ENCODE measurements at places on chromosomes 1 and 21.
A peak's percentile ranks its signal among the peaks of the same experiment; 100 is the strongest.

DNA sequence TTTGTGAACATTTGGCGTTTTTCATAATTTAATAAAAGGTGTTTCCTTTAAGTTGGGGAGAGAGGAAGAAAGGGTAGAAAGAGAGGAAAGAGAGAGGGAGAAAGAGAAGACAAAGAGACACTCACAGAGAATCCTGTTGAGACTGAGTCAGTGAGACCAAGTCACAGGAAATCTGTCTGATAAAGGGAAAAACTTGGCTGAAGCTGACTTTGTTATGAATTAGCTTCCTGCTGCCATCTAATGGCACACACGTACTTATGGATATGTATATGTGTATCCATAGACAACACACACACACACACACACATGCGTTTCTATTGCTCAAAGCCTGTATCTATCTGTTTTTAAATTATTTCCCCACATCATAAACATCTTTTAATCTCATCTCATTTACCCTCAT lies 42.5 kb upstream of the DISC1 start:
- DNase-seq = peak; percentile 19

- DNase-seq = peak; percentile 47
These were observed 10.9 kb upstream of the EDN2 start for GRCh38 chr1:41495210-41495948.

- DNase-seq = no peak
These were observed 13.0 kb upstream of the SERINC2 start for GRCh38 chr1:31399976-31400375.

DNA sequence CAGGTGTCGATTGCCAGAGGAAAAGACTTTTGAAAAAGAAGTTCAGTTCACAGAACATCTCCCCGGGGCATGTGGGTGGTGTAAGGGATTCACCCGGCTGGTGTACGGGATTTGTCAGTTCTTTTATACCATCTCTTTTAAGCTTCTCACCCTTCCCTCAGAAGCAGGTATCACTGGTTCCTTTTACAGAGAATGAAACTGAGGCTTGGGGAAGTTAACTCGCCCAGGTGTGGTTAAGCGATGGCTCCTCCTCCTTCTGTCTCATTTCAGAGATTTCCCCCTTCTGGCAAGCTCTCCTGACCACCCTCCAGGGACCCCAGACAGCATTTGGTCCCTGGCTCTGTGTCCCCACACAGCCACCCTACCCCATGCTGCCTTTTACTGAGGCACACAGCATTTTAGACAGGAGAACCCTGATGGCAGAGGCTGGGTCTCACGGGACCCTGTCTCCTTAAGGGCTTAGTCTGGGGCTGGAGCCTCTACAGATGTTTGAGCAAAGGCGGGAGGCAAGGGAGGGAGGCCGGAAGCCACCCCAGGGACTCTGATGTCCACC lies 2.8 kb upstream of the ECE1 start:
- DNase-seq = peak; percentile 78

- DNase-seq = no peak
These were observed at the start of gene SYT6 for GRCh38 chr1:114153261-114154145. SYT6 (minus strand) TSS chr1:114153869; CDS start chr1:114153772, 97 bp downstream.

GRCh38 chr1:69409731-69410456 lies 157.8 kb upstream of the LRRC7 start:
- no peak for DNase-seq

DNA sequence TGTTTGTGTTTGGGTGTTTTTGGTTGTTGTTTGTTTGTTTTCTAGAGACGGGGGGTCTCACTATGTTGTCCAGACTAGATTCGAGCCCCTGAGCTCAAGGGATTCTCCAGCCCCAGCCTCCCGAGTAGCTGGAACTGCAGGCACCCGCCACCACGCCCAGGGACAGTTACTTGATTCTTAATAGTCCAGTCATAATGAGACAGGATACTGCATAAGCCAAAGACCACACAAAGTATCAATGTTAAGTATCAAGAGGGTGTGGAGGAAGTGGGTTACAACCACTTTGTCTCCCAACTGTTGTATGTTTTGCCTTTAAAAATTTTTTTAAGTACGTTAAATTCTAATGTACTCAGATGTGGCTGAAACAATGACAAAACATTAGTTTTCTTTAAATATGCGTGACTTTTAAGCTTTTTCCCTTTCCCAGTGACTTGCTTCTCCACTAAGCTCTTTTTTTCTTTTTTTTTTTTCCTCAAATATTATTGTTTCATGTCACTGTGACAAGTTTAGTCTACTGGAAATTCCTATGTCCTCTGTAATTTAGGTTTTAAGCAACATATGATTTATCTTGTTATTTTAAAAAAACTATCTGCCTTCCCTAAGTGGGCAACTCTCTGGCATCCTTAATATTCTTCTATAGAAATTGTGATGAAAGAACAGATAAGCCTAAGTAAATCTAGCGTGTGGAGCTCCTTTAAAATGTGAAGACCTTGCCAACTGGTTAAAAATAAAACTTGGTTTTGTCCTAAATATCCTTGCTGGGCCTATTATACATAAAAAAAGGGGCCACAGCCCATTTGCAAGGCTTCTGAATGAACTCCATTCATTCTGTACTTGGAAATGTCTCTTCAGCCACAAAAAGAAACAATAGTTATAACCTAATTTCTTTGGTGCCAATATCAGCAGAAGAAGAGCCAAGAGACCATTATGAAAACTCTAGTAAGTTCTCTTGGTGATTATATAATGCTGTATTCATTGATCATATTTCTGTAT lies 56.2 kb upstream of the DPH5 start:
- DNase-seq = peak; percentile 86

GRCh38 chr1:38221006-38221649 lies 174.5 kb upstream of the POU3F1 start:
- DNase-seq = no peak

GRCh38 chr21:39845571-39846130 lies 21.6 kb upstream of the PCP4 start:
- no peak for DNase-seq
